Left forelimb (tissue), 1 donor: ENCODE measurements at places on chromosomes 2 and 18.

- DNase-seq, result no peak
These were observed 40.7 kb downstream of the RALB start for GRCh38 chr2:120293096-120294007.

GRCh38 chr2:26605195-26605998 lies 35.8 kb downstream of the CIB4 start:
- DNase-seq, result peak; percentile 67

DNA sequence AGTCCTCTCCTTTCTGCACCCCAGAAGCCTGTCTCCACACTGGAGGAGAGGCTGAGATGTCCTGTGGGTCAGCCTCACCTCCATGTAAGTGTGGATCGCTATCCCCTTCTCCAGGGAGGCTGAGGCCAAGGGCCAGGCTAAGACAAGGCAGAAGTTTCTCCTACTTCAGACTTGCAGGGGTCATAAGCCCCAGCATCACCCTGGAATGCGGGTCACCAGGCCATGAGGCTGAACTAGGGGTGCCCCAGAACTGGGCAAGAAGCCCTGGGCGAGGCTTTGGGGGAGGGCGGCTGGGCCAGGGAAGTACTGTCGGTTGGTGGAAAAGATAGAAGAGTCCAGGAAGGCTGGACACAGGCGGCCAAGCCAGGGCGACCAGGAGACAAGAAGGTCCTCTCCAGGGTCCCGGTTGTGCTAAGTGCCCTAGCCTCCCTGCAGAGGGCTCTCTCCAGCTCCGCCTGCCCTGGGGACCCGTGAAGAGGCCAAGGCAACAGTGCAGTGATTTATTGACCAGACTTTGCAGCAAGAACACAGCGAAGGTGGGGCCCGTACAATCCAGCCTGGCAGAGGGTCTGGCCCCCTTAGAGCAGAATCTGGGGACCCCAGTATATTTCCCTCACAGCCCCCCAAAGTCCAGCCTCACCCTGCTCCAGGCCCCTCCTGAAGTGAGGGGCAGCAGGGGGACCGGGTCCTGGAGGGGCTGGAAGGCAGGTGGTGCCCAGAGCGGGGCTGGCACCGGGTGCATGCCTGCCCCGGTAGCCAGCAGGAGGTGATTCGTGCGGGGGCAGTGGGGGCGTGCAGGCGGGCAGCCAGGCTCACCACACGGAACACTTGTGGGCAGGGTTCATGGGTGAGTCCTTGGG lies 8.1 kb downstream of the ECEL1 start:
- no peak for DNase-seq

DNA sequence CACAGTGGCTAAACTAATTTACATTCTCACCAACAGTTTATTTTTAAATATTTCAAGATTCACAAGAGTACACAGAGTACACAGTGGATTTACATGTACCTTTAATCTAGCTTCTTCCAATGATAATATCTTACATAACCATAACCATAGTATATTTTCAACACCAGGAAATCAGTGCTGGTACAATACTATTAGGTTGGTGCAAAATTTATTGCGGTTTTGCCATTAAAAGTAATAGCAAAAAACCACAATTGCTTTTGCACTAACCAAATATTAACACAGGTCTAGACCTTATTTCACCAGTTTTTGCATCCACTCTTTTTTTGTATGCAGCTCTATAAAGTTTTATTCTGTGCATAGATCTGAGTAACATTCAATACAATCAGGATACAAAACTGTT lies 163.0 kb downstream of the SCG2 start:
- no peak for DNase-seq

DNA sequence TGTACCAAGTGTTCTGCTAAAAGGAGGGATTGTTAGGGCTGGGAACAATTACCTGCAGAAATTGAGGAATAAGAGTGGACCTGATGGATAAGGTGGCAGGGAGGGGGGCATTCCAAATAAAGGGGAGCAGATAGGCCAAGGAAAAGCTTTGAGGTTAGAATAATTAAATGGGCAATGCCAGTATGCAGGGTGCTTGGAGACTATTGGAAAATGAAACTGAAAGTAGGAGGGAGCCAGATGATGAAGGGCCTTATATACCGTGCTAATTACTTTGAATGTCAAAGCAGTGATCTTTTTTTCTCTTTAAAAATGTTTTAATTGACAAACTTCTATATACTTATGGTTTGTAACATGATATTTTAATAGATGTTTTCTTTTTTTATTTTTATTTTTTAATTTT lies 42.9 kb downstream of the MMADHC start:
- DNase-seq, result no peak

DNA sequence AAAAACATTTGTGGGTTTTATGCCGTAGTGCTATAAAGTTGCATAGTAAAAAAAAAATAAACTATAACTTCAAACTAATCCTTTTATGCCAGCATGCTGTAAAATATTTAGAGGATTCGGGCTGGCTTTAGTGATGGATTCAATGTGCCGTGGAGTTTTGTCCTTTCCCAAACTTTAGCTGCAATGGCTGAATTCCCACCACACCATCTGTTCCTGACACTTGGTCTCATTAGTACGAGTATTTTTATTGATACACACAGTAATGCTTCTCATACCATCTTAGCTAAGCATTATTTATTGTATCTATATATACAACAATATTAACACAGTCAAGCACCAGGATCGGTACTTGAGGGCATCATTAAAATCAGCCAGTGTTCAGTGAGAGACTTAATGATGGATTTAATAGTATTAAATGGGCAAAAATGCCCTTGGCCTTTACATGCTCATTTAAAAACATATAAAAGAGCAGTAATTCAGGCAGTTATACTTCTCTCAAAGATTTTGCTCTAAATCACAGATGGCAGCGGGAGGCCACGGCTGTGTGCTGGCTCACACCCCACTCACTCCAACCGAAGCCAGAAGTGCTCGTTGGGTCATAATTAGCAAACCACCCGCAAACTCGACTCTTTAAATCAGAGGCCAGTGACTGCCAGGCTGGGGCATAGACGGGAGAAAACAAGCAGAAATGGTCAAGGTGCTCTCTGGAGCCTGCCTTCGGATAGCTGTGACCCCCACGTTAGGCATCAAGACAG lies 297.0 kb upstream of the REV1 start:
- DNase-seq, result no peak

GRCh38 chr2:74740741-74741431 lies 86.8 kb downstream of the SEMA4F start:
- no peak for DNase-seq

DNA sequence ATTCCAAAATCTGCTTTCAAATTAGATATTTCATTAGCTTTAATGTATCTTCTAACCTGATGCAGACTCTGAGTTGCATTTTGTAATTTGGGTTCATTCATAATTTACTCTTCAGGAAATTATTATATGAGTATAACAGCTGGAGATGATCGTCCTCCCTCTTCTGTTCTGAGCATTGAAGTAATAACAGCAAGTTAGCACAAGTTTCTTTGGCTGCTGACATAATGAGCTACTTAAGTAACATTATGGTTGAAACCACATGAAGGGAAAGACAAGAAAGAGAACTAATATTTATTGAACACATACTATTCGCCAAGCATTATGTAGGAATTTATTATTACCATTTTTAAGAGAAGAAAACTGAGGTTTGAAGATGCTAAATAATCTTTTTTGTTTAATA lies 75.1 kb downstream of the CPO start:
- DNase-seq, result no peak

GRCh38 chr18:73670524-73670923 lies 477.1 kb downstream of the FBXO15 start:
- no peak for DNase-seq

GRCh38 chr2:102294802-102295489 lies 16.4 kb upstream of the IL1RL1 start:
- no peak for DNase-seq

DNA sequence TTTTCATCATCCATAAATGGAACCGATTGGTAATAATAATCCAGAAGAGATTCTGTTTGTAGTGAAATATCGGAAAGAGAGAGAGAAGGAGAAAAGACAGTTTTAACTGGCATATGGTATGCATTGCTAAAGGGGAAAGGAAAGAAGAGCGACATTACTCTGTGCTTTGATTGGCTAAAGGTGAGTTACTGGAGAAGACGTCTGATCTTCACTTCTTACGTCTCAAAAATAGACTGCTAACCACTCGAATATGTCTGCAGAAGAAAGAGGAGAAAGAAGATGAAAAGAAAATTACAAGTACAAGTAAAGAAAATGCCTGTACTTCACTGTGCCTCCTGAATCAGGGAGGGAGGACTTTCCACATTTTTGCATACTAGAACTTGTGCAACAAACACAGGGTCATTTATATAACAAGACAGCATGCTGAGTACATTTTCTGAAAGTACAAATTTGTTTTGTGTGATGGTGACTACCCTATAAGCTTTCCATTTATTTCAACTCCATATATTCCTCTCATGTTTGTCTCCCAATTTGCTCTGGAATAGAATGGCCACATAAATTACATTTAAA lies 787.2 kb downstream of the RNF144A start:
- DNase-seq, result no peak

GRCh38 chr2:10465910-10466309 lies 17.8 kb upstream of the ODC1 start:
- DNase-seq, result no peak

- no peak for DNase-seq
These were observed 38.1 kb downstream of the LRRTM4 start for GRCh38 chr2:77484026-77484425.

DNA sequence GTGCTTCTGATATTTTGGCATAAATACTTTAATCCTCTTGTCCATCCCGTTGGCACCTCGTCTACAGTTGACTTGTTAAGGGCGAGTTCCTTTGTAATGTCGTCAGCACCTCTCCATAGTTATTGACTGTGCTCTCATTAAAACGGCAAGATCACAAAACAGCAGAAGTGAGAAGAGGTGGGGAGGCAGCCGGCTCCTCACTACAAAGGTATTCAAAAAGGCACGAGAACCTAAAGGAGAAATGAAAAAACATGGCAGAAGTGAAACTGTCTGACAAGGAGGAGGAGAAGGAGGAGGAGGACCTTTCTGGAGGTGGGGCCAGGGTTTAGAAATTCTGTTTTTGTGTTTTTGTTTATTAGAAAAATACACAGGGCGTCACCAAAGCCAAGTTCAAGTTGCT lies 235.6 kb downstream of the BCL11A start:
- no peak for DNase-seq

GRCh38 chr2:173588931-173589369 lies 234.3 kb downstream of the CDCA7 start:
- DNase-seq, result no peak

GRCh38 chr18:26901020-26901419 lies 35.5 kb upstream of the AQP4 start:
- DNase-seq, result no peak

GRCh38 chr18:70024829-70025228 lies 77.2 kb upstream of the CD226 start:
- DNase-seq, result no peak

GRCh38 chr2:30612371-30612770 lies 165.3 kb downstream of the LCLAT1 start:
- no peak for DNase-seq

DNA sequence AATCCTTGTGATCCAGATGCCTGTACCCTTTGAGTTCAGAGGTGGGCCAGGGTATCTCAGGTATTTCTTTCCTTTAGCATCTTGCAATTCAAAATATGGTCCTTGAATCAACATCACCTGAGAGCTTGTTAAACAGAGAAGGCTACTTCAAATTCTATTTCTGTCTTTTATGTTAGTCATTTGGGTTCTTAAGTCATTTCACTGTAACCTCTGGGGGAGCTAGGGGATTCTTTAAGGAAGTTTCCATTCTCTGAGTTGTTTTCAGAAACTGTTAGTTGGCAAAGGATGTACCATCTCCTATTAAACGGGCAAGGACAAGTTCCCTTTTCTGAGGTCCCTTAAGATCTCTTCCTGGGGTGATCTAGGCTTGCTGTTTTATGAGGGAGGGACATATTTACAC lies 16.6 kb downstream of the CFLAR start:
- DNase-seq, result no peak

- DNase-seq, result no peak
These were observed 105.0 kb upstream of the ALK start for GRCh38 chr2:30026091-30027055.

- DNase-seq, result no peak
These were observed 926.2 kb downstream of the TSN start for GRCh38 chr2:122681626-122682025.

GRCh38 chr18:51278045-51278649 lies 80.7 kb upstream of the MEX3C start:
- no peak for DNase-seq

DNA sequence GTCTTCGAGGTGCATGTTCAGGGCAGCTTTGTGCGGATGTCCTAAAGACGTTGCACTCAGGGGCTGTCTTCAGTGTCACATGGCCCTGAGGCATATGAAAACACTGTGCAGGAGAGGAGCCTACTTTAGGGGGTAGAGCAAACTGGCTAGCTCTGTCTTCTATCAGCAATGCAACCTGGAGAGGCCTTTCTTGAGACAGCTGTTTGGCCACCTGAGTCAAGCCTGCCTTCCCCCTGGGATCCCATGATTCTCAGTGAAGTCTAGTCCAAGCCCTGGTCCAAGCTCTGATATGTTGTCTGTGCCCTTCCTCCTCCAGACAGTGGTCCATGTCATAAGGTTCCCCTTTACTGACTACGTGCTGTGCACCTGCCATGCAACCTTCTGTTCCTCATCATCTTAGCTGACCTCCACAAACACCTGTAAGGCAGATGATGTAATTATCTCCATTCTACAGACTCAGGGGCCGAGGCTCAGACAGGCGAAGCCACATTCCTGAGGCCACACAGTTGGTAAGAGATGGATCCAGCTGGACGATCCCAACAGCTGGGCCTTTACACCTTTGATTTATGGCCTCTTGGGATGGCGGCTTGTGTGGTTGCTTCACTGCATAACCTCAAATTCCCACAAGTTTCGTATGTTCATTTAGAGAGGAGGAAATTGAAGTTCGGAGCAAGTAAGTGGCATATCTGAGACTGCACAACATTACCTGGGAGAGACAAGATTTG lies 109.9 kb downstream of the COPS8 start:
- no peak for DNase-seq

DNA sequence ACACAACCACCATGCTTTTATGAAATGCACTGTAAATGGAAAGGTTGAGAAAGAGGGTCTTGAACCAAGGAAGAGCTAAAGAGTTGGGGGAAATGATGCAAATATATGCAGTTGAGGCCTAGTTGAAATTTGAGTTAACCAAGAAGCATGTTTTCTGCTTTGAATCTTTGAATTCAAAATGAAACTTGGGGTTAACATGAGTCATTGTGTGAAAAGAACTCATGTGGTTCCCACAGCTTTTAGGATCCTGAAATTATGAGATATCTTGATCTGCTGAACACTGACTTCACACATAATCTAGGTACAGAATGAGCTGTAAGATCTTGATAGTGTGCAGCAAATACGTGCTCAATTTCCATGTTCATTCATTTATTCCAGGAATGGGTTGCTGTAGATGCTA lies 422.9 kb upstream of the TRIB2 start:
- no peak for DNase-seq

GRCh38 chr2:100603948-100604633 lies 41.3 kb downstream of the PDCL3 start:
- DNase-seq, result no peak

DNA sequence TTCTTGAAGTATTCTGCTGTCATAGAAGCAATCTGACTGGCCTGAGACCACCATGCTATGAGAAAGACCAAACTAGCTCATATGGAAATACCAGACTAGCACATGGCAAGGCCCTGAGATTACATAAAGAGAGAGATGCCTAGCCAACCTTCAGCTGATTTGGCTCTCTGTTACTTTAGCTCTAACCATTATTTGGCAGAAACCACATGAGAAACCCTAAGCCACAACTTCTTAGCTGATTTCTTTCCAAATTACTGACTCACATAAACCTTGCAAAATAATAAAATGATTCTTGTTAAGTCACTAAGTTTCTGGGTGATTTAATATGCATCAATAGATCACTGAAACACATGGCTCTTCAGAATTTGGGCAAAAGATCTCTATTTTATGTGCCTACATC lies 295.0 kb upstream of the ZNF521 start:
- no peak for DNase-seq
